Calu3 (cell line): ENCODE measurements at places on chromosomes 2 and 18.

- no peak for DNase-seq
Measured at GRCh38 chr18:40754477-40754876, 1200.6 kb upstream of the PIK3C3 start.

DNA sequence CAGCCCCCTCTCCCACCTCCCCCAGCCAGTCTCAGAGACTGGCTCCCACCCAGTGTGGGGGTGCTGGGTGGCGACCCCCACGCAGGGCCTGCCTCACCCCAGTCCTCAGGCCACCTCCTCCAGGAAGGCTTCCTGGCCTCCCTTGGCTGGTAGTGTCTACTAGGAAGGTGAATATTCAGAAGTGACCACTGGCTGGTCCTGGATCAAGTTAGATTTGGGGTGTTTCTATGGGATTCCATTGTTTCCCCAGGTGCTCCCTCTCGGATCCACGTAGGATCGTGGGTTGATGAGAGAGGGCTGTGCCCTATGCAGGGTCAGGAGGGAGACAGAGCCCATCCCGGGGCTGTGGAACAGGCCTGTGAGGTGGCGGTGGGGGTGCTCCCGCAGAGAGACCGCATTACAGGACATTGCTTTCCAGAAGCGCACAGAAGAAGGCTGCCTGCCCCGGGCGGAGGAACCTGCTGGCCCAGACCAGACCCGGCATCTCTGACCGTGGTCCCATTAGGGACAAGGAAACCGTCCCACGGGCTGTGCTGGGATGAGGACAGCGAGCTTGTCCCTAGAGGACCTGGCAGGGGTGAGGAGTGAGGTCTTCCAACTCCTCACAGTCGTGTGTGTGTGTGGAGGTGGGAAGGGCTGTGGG lies 3.3 kb downstream of the PDCD1 start:
- DNase-seq, result no peak

DNA sequence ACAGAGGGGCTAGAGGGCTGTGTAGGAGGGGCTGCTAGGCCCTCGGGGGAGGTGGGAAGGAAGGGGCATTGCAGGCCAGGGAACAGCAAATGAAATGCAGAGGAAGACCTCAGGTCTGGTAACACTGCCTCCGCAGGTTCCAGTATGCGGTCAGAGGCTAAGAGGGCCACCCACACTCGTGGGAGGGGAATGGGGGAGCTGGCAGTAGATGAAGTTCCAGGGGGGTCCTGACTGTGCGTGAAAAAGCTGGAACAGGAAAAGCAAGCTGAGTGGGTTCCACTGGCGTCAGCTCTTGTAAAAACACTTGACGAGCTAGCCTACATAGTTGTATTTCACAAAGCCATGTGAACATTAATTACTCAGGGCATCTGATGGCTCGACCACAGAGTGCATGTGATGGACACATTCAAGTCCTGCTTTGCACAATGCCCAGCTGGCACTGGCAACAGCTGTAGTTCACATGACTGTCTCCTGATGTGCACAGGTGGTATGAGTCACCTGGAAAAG lies 29.0 kb upstream of the PTPN4 start:
- no peak for DNase-seq

DNA sequence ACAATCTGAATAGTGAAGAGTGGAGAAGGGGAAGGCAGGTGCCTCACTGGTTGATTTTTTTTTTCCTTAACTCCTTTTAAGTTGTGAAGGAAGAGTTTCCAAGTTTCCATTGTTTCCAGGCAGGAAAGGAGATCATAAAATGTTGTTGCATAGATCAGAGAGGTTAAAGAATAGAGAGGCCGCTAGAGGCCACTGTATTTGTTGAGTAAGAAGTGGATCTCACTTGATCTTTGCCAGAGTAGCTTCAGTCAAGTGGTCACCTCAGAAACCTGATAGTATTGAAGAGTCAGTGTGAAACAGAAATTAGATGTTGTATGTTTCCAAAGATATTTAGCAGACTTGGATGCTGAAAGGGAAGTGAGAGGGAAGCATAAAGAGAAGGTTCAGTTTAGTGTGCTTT lies 17.6 kb downstream of the CTNNA2 start:
- no peak for DNase-seq

DNA sequence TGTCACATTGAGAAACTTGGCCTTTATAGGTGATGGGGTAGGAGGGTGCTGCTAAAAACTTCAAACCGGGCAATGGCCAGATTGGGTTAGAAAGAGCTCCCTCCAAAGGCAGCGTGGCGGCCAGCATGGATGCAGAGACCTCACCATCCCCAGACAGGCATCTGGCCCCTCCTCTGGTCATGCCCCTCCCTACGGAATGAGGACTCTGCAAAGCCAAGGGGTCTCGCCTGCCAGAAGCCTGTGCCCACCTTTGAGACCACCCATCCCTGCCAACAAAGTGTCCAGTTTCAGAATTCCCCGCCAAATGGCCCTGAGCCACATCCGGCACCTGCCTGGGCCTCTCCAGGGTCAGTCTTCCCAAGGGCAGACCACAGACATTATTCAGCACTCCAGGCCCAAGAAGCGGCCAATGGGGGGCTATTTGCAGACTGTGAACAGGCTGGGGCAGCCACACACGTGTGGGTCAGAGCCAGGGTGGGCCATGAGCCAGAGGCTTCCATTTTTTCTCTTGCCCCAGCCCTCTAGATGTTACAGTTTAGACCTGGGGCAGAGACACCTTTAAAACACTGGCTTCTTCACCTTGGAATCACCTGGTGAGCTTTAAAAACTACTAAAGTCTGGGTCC lies 4.2 kb upstream of the ATP6V1B1 start:
- no peak for DNase-seq

DNA sequence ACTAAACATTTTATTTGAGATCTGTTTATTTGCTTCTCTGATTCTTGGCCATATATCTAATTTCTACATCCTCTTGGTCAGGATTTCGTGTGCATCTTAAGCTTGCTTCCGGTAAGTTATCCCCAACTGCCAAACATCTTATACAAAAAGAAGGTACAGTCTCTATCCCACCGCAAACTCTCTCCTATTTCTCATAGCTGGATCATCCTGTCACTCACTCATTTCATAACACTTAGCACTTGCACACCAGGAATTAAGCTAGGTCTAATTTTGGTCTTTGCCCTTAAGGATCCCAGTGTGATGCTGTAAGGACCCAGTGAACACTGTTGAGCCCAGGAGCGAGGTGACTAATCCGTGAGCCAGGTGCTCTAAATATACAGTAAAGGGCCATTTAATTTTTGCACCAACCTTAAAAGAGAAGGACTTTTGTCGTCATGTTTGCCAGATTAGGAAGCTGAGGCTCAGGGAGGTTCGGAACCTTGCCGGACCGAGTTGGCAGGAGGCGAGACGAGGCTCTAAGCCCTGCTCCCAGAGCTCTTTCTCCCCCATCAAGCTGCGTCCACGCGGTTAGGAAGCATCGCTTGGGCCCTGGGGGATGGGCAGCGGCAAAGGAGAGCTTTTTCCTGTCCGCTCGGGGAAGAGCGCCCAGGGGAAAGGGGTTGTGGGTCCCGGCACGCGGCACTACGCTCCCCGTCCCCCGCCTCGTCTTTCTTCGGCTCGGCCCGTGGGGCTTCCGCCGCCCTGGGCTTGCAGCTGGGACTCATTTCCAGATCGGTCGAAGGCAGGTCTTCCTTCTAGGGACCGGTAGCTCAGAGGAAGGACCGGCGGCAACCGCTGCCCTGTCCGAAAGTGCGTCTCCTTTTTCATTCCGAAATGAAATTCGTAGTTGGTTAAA lies 4.1 kb upstream of the ITPRIPL1 start:
- peak; percentile 15 for DNase-seq

DNA sequence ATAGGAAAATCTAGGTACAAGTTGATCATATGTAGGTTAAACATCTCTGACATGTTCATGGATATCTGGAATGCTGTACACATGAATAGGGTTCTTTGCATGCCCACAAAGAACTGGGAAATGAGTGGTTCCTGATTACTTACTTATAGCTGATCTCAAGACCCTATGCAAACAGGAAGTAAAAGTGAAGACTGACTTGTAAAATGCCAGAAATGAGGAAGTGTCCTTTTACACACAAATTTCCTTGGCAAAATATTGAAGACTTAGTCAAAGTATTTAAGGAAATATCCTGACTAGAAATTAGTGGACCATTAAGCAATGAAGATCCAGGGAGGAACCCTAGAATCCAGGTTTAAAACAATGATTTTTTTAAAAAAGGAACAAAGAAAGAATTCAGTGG lies 203.7 kb upstream of the DLGAP1 start:
- DNase-seq, result no peak

DNA sequence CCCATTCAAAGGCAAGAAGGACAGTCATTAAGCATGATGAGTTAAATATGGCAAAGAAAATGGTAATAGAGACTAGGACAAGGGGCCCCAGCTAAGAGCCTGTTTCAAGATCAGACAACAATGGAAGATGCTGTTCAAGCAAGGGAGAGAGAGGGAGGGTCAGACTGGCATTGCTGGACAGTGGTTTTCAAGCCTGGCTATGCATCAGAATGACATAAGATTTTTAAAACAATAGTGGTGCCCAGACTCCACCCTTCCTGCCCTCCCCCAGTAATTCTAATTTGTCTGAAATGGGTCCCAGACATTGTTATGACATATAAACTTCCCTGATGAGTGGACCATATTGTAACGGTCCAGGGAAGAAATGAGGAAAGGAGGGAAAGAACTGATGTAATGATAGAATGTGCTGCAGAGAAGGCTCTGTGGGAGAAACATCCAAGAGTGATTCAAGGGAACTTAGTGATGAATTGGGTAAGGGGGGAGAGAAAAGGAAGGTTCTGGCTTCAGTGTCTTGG lies 112.9 kb upstream of the TRIB2 start:
- no peak for DNase-seq

DNA sequence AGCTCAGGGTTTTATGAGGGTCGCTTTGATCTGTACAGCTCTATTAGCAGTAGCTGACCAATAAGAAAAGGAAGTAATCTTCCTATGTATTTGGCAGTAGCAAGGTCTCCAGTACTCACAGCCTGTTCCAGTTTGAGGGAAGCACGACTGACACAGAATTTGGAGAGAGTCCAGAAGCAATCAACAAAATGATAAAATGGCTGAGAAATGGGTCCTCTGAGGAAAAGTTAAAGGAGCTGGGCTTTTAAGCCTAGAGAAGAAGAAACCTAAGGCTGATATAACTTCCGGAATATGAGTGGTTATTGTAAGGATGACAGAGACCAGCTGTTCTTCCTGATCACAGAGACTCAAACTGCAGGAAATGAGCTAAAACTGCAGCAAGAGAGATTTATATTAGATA lies 382.8 kb downstream of the GPD2 start:
- no peak for DNase-seq

- DNase-seq, result no peak
Measured at GRCh38 chr18:79900610-79901570, 50.6 kb downstream of the SLC66A2 start.

GRCh38 chr18:36078751-36079529 lies 11.6 kb upstream of the RPRD1A start:
- no peak for DNase-seq

- DNase-seq, result no peak
Measured at GRCh38 chr2:156430236-156430979, 5.8 kb upstream of the GPD2 start.

GRCh38 chr18:12406371-12407111 lies 1.2 kb upstream of the PRELID3A start:
- no peak for DNase-seq

DNA sequence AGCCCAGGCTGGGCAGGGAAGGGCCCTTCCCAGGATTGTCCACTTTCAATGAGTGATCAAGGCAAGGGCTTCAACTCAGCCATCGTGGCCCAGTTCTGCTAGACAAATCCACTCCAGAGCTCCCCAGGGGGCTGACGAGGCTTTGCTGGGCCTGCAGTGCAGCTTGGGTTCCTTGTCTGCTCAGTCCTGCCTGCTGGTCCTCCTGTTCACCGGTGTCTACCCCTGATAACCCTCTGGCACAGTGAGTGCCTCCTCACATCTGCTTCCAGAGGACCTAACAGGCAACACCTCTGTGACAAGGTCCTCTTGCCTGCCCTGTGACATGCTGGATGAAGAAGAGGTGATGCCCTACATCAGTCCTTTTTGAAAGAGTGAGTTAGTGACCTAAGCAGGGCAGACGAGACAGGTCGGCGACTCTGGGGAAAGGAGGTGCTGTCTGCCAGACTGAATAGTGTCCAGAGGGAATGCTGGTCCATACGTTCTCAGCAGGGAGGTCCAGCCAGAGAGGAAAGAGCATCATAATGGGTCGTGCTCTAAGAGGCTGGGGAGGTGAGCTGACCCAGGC lies 20.9 kb upstream of the KCNF1 start:
- DNase-seq, result no peak

GRCh38 chr18:55265984-55266383 lies 306.7 kb upstream of the CCDC68 start:
- DNase-seq, result no peak

- no peak for DNase-seq
Measured at GRCh38 chr18:58512648-58513588, 116.0 kb downstream of the ALPK2 start.
